ENCODE measurements at places on chromosomes 13 and 19. TPM values are rescaled to one million over a fixed set of nuclear protein-coding genes. Genes with fewer than 3 reads are reported as not detected.

Gene SBK2
- 0.81 TPM for total RNA-seq

Gene PODNL1
- total RNA-seq = 0.61 TPM

Gene STARD13
- total RNA-seq = 39.2 TPM

Gene SUPT5H
- 64.2 TPM for total RNA-seq

Gene LSR
- 9.0 TPM for total RNA-seq

All from heart left ventricle (tissue), 16 donors.